ENCODE measurements at places on chromosomes 11 and 22.
A peak's percentile ranks its signal among the peaks of the same experiment; 100 is the strongest.

DNA sequence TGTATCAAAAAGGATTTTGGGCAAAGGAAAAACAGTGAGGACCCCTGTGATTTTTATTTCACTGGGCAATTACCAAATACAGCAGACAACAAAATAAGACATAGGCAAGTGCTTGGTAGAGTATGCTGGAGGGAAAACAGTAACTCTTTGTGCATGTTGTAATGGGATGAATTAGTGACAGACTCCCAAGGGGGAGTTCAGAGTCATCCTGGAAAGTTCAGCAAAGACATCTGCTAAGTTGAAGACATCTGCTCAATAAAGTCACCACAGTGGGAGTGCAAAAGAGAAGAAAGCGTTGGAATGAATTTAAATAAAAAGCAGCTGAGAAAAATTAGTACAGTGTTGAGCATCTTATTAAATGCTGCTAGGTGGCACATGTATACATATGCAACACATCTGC, 378.8 kb upstream of the ISX start:
- DNase-seq, result no peak

DNA sequence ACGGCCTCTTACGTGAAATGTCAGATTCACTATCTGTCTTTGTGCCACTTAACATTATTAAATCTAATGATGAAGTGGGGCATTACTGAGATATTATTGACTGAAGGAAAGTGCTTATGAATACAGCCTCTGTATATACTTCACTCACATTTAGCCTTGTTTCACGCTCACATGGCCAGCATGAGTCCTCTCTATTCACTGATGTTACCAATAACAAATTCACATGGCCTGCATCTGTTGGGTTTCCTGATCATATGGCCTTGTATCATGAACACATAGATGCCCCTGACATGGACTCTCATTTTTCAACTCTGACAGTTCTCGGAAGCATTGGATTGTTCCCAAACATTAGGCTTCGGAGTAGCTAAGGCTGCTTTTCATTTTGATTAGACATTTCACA, 68.3 kb upstream of the MYO18B start:
- no peak for DNase-seq

GRCh38 chr11:10459029-10459970, 4.2 kb downstream of the AMPD3 start:
- DNase-seq, result no peak

GRCh38 chr22:32378707-32379272, 21.1 kb downstream of the RFPL3 start:
- DNase-seq, result no peak

GRCh38 chr11:78868563-78868962, 293.9 kb upstream of the NARS2 start:
- no peak for DNase-seq

DNA sequence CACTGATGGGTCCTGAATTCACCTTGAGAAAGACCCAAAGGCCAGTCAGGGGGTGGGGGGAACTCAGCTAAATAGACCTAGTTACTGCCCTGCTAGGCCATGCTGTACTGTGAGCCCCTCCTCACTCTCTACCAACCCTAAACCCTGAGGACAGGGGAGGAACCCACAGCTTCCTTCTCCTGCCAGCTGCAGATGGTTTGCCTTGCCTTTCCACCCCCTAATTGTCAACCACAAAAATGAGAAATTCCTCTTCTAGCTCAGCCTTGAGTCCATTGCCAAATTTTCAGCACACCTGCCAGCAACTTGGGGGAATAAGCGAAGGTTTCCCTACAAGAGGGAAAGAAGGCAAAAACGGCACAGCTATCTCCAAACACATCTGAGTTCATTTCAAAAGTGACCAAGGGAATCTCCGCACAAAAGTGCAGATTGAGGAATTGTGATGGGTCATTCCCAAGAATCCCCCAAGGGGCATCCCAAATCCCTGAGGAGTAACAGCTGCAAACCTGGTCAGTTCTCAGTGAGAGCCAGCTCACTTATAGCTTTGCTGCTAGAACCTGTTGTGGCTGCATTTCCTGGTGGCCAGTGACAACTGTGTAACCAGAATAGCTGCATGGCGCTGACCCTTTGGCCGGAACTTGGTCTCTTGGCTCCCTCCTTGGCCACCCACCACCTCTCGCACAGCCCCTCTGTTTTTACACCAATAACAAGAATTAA, 2.4 kb upstream of the TTC36 start:
- no peak for DNase-seq

GRCh38 chr11:8354622-8355415, 91.1 kb upstream of the LMO1 start:
- no peak for DNase-seq

- no peak for DNase-seq
Measured at GRCh38 chr11:128232588-128232987, 354.8 kb downstream of the ETS1 start.

GRCh38 chr11:69339983-69340565, 46.1 kb downstream of the MYEOV start:
- DNase-seq, result no peak

GRCh38 chr22:18056161-18056666, 21.6 kb upstream of the PEX26 start:
- no peak for DNase-seq

GRCh38 chr11:128291835-128292234, 295.5 kb downstream of the ETS1 start:
- DNase-seq, result no peak

- no peak for DNase-seq
Measured at GRCh38 chr11:66363805-66364535, 7.6 kb downstream of the SLC29A2 start.

- no peak for DNase-seq
Measured at GRCh38 chr11:15223318-15223717, 108.6 kb downstream of the INSC start.

GRCh38 chr11:64604458-64605243, 13.6 kb downstream of the SLC22A12 start:
- no peak for DNase-seq

- DNase-seq, result no peak
Measured at GRCh38 chr11:95565724-95566141, 223.8 kb downstream of the FAM76B start.

GRCh38 chr11:80379620-80380278, 938.9 kb upstream of the TENM4 start:
- DNase-seq, result no peak

GRCh38 chr11:70140711-70141485, 62.2 kb upstream of the FADD start:
- DNase-seq, result no peak

GRCh38 chr22:42297778-42298177, 27.3 kb upstream of the TCF20 start:
- no peak for DNase-seq

GRCh38 chr11:77353131-77353530, 51.6 kb upstream of the GDPD4 start:
- no peak for DNase-seq

DNA sequence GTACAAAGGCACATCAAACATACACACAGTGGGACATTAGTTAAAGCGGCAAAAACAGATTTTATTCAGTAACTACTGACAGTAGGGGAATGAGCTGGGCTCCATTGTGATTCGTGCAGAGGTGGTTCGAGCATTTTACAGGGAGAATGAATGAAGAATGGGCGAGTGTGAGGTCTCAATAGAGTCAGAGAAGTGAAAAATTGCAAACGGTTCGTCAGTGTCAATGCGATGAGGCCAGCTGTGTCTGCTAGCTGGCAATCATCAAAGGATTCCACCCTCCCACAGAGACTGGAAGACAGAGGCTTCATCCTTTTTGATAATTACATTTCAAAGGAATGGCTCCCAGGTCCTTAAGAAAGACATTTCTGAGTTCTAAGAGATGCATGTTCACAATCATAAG, 17.4 kb downstream of the OR4D9 start:
- DNase-seq, result no peak

GRCh38 chr11:35943309-35943708, 553 bp upstream of the LDLRAD3 start:
- DNase-seq, result no peak

DNA sequence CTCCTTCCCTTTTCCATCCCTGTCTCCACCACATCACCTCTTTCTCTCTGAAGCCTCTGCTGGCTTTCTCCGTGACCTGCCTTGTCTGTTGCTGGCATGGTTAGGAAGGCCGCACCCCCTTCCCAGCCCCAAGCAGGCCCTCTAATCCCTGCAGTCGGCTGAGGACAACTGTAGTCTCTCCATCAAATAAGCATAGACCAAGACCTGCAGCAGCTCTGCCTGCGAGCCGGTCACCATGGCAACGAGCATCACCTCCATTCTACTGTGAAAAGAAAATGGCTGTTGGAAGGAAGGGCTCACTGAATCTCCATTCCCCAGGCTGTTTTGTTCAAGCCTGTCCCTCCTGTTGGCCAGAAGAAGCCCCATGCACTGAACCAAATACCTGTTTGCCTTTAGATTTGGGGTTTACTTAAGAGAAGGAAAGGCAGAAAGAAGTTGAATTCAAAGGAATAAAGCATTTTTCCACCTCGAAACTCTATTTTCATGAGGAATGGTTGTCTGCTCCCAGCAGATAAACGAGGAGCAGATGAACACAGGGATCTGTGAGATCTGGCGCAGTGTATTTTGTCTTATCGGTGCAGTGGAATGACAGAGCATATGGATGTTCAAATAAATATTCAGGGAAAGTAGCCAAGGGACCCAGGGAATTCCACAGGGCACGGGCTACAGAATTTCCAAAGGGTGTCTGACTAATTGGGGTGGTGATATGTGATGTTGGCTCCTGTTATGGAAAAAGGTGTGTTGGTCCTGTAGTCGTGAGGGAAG, 113.1 kb upstream of the TTC12 start:
- no peak for DNase-seq

DNA sequence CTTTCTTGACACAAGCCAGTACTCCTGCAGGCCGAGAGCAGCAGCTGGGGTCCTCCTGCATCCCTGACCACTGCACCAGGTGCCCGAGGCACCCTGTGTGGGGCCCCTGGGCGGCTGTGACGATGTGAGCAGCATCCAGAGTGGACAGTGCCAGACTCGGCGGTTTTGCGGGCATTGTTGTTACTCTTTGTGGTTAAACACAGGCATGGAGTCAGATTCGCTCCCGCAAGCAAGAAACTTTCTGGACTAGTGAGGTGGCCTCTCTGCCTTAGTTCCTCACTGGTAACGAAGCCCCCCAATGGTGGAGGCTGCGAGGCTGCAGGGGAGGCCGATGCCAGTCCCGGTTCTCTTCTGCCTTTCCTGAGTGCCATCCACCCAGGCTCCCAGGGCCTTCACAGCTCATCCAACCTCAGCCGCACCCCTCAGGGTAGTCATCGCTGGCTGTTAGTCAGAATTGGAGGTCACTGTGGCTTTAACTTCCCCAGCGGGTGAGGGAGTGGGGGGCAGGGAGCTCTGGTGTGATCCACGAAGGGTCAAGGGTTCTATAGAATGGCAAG, 3.7 kb upstream of the CLDN5 start:
- no peak for DNase-seq

DNA sequence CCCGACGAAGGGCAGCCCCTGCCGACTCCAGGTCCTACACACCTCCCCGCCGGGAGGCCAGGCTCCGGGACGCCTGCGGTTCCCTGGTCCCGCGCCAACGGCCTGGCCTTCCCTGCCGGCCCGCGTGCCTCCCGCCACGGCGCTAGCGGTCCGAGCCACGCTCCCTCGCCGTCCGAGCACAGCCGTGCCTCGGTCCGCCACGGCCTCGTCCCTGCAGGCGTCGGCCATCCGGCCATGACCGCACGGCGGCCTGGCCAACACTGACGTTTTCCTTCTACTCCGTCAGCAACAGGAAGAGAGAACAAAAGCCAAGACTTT, 532 bp downstream of the EIF4G2 start:
- DNase-seq, result no peak

- no peak for DNase-seq
Measured at GRCh38 chr11:68965901-68966853, 14.6 kb downstream of the MRGPRD start.

- DNase-seq, result peak; percentile 63
Measured at GRCh38 chr11:35111161-35112055, 27.6 kb upstream of the CD44 start.

GRCh38 chr11:107808521-107808920, 50.1 kb downstream of the SLC35F2 start:
- no peak for DNase-seq

DNA sequence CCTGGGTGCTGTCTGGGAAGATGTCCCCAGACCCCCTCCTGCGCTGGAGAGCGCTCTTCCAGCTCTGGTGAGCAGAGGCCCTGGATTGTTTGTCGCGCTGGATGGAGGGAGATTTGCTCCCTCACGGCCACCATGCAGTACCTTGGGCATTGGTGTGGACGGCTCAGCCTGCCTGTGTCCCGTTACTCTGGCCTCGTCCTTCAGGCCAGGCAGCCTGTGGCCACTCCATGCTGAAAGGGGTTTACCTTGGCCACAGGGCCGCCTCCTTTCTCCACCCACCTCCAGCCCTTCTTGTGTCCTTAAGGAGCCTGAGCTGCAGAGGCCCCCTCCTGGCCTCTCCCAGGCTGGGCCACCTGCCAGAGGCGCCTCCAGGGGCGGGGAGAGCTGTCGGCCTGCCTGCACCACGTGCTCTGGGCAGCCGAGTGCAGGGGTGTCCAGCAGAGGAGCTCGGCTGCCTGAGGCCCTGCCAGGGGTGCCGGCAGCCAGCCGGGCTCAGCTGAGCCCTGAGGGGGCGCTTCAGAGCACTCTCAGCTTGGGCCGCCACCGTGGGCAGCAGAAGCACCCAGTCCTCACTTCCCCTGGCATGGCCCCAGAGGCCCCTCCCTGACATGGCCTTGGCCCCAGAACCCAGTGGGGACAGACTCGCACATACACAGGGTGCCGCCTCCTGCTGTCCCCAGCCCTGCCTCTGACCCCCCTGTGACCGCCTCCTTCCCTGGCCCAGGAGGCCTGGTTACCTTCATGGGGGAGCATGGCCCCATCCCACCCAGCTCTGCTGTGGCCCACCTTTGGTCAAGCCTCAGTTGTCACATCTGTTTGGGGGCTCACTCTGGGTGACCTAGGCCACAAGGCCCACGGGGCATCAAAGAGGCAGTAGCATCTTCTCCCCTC, 3.4 kb downstream of the CCND1 start:
- DNase-seq, result peak; percentile 64

- DNase-seq, result no peak
Measured at GRCh38 chr22:29200901-29201300, 4.8 kb upstream of the EMID1 start.

GRCh38 chr11:105953886-105954285, 68.2 kb downstream of the MSANTD4 start:
- no peak for DNase-seq

DNA sequence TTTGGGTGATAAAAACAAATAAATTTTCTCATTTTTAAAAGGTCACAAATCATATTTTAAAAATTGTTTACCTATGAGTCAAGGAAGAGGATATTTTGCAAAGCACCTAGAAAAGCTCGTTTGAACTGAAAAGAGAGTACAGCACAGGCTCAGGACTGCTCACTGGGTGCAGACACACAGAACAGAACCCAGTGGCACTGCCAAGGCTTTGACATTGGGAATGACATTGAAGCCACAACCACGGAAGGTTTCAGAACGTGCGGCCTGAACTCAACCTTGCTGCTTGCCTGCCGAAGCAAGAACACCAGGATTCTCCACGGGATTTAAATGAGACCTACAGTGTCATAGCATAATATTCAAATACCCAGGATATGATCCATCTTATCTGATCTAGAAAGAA, 597.1 kb upstream of the B3GAT1 start:
- DNase-seq, result no peak

DNA sequence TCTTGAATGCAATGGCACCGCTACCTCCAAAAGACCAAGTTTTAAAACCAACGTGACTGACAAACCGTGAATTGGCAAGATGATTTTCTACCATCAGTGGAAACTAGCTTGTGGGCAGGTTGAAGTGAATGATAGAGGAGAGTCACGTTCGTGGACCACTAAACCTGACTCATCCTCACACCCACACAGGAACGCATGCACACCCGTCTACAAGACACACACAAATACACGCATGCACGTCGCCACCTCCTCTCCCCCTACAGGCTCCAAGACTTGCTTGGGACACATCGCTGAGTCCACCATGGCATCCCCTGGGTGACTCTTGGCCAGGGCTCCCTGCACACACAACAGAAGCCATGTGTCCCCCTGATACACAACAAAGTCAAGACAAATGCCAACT, 14.4 kb downstream of the TMPRSS6 start:
- DNase-seq, result no peak
